ENCODE measurements at places on chromosomes 1 and 21.

DNA sequence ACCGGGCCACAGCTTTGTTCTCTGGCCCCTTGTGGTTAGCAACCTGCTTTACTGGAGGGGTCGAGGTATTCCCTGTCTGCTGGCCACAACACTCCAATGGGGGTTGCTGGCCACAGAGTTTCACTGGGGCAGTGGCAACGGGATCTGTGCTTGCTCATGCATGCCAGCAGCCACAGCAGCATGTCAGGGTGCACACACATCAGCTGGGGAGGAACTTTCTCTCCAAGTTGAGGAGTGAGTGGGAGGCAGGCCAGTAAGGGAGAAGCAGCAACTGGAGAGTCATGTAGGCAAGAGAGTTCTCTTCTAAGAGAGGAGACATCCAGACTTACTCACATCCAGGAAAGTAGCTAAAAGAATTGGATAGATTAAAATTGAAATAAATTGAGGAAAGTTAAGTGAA lies 38.0 kb downstream of the SAMD13 start:
- DNase-seq: no peak

DNA sequence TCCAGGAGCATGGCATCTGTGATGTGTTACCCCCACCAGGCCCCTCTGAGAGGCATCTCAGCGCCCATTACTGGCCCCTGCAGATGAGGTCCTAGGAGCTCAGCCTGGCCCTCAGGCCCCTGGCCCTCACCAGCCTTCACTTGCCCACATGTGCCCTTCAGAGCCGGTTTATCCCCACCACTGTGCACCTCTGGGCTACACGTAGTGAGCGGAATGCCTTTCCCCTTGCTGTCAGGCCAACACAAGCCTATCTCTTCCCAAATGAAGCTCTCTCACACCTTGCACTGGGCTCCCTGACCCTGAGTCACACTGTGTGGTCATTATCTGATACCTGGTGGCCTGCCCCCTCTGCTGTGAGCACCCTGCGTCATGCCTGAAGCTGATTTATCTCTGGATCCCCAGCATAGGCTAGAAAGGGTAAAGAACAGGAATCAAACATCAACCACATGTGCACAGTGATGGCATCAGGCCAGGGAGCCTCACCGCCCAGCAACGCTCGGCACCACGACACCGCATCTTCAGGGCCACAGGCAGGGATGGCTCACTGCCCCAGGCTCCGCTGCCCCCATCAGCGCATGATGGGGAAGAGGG lies 49.1 kb downstream of the GLIS1 start:
- DNase-seq: no peak

DNA sequence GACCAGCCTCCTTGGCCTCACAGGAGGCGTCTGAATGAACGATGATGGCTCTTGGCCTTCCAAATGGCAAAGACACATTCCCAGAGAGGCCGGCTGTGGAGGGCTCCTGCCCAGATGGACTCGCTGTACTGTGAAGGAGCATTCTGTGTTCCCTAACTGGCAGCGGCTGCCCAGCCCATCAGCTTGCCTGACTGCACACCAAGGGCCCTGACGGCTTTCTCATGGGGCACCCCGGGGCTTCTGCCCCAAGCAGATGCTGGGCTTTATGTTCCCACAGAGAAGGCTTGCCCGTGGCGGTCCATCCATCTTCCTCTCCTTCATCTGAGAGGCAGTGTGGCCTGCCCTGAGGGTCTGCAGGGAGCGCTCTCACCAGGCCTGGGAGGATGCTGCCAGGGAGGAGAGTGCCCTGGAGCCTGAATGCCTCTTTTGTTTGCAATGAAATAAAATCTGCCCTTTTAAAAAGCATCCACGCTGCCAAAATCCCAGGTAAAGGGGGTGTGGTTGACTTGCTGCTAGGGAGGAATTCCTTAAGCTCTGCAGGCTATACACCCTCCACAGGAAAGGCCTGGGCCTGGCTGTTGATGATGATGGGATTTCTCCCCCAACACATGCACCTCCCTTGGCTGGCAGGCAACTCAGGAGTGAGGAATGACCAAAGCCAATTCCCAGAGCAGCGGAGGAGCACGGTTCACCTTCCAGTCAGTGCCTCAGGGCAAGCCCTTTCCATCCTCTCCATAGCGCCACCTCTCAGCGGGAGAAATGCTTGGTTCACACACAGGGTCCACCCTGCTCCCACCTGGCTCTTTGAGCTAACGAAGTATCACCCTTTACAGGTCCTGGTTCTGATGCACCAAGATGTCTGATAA lies 84.6 kb upstream of the SSX2IP start:
- no peak for DNase-seq

GRCh38 chr1:156754219-156754618 lies 2.7 kb upstream of the HDGF start:
- no peak for DNase-seq

- no peak for DNase-seq
Observed at GRCh38 chr1:21570528-21570875, 61.3 kb downstream of the ALPL start.

DNA sequence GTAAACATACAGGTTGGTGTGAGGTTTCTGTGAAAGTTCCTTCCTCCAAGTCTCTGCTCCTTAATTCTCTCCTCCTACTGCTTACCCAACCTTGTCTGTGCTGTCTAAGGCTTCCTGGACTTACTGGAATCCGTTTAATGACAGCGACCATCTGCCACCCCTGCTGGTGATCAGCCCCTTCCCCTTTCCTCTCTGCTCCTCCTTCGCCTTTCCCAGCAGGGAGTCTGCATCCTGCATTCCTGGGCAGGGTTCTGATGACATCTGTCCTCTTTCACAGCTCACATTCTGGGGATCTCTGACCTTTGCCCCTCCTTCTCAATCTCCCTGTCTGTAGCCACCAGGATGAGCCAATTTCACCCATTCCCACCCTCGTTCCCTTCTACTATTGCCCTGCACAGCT lies 66.5 kb downstream of the KIRREL1 start:
- no peak for DNase-seq

DNA sequence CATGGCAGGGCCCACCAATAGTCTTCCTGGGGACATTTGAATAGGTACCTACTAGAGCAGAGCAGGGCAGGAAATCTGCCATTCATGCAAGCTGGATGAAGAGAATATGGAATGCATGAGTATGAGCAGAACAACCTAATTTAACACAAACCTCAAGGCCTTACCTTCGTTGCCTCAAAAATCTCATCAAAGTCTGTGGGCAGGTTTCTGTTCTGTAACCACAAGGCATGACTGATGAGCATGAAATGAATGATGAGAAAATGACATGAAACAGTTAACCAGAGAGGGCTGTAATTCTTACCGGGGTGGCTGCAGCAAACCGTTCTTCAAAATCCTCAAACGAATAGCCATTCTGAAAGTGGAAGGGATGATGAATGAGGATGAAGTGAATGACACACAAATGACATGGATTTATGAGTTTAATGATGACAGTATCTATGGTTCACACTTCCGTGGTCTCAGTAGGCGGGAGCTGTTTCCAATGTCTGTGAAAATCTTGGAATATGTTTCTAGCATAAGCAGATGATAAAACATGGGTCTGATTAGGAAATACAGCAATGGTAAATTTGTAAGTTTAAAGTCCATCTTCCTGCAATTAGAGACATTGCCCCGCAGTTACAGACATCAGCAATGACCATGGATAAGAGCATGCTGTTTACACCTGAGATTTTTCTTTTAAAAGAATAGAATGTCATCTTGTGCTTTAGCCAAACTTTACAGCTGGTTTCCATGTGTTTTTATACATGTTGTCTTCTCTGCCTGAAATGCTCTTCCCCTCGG lies 67.6 kb upstream of the C8B start:
- no peak for DNase-seq

- DNase-seq: no peak
Observed at GRCh38 chr1:226438007-226438406, 30.1 kb upstream of the PARP1 start.

DNA sequence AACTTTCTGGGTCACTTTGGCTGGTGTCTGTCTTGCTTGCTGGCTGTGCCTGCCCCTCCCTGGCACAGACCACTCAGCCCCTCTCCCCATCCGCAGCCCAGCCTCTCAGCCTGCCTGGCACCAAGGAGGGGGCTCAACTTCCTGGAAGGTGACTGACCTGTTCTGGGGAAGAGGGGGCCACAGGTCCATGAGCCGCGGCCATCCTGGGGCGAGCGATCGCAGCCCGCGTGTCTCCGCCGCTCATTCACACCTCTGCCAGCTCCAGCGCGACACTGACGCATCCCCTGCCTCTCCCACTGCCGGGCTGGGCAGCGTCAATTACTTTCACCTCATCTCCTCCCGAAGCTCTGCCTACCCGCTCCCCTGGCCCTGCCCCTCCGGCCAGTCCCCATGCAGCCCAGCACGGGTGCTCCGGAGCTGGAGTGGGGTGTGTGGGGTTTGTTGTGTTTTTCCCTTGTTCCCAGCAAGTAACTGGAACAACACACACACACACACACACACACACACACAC lies 14.3 kb downstream of the SLC6A9 start:
- no peak for DNase-seq

DNA sequence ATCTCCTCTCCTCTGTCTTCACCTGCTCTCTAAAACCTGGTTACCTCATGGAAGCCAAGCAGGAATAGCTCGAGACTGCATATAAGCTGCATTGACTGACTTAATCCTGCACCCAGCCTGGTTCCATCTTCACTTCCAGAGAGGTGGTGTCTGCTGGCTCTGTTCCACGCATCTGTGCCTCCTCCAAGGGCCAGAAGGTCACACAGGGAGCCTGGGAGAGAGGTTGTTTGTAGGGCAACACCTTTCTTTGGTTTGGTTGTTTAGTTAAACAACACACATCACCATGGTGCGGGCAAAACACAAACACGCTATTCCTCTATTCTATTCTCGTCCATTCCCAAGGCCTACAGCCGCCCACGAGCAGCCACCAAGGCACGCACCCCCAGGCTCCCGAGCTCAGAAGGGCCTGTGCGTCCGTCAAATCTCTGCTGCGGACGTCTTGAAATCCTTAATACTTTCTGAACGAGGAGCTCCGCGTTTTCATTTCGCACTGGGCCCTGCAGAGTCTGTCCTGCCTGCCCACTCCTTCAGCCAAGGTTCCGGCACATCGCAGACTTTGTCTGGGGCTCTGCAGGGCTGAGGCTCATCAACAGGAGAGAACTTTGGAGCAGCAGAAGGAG lies 116.2 kb downstream of the RIPK4 start:
- DNase-seq: no peak

- no peak for DNase-seq
Observed at GRCh38 chr1:168136709-168137514, at the start of gene GPR161. Gene GPR161, minus strand, starts transcription at chr1:168136930. Its CDS starts 32,080 bp downstream, at chr1:168104850.

DNA sequence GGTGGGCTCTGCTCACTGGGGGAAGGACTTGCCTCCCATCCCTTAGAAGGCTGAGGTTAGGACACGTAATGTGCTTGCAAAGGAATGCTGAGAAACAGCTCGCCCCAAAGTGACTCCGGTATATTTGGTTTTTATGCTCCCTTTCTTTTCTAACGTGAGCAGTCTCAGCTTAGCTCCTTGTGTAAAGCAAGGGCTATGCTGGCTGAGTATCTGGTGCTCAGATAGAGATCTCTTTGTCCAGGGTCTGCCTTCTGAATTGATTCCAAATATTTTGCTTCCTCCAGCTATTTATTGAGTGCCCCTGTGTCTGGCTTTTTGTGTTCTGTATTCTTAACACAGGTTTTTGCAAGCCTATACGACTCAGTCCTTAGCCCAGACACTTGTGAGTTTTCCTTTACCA lies 94.5 kb upstream of the ARTN start:
- DNase-seq: no peak

DNA sequence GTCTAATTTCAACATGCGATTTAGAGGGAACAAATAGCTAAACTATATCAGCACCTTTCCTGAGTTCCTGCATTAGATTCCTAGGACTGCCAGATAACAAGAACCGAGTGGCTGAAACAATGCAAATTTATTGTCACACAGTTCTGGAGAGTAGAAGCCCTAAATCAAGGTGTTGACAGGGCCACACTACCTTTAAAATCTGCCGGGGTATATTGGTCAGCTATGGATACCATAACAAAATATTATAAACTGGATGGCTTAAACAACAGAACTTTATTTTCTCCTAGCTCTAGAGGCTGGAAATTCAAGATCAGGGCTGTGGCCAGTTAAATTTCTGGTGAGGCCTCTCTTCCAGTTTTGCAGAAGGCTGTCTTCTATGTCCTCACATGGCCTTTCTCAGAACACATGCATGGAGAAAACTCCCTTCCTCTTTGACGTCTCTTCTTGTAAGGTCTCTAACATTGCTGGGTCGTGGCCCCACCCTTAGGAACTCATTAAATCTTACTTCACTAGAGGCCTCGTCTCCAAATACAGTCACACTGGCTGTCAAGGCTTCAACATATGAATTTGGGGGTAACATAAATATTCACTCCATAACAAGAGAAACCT lies 144.3 kb downstream of the FCRL5 start:
- DNase-seq: no peak

GRCh38 chr1:112244131-112244530 lies 151.9 kb upstream of the CTTNBP2NL start:
- no peak for DNase-seq

DNA sequence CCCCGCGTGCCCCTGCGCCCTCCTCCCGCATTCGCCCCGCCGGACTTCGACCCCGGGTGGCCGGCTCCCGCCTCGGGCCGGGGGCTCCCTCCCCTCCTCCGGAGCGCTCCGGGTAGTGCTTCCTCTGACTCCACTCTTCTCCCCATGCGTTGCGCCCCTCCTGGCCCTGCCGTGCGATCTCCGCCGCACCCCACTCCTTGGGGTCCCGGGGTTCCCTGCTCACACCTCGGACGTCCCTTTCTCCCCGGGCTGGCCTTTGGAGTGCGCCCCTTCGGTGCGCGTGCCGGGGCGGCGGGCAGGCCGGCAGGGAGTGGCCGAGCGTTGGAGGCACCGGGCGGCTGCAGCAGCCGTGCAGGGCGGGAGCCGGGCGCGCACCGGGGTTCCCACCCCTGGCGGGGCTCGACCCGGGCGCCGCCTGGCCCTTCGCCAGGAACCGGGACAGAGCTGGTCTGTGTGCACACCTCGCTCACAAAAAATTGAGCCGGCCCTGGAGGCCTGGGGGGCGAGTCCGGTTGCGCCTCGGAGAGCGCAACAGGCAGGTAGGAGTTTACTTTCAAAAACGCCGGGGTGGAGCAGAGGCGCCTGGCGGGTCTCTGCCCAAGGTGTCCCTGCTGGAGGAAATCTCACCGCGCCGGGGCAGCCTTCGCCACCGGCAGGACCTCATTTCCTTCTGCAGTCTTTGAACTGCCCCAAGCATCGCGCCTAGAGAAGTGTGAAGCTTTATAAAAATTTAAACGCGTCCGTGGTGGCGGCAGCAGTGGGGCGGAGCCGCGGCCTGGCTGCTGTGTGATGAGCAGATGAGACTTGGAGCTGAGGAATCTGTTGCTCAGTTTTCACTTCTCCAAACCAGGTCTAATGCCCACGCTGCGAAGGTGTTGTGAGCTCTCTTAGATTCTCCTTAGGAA lies 650 bp downstream of the VANGL1 start:
- no peak for DNase-seq

- no peak for DNase-seq
Observed at GRCh38 chr1:164967300-164967699, 389.2 kb downstream of the LMX1A start.

- no peak for DNase-seq
Observed at GRCh38 chr21:24832961-24833360, 774.3 kb downstream of the MRPL39 start.

DNA sequence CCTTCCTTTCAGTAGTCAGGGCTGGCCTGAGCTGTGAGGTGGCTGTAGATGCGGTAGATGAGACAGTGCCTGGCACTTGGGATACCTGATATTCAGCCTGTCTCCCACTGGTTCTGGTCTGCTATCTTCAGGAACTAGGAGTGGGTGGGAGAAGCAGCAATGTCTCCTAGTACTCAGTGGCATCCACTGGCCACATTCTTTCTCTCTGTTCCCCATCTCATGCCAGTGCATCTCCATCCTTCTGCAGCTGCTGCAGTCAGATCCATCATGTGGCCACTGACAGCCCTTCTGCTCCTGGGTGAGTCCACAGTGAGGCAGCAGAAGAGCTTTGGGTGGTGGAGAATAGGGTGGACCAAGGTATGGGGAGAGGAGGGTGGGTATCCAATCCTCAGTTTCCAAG lies 1.1 kb downstream of the FCRLB start:
- DNase-seq: no peak

Measured in stimulated activated CD8-positive, alpha-beta memory T cell treated with anti-CD3 and anti-CD28 coated beads, Interleukin-4, amount 100 ng/mL, for 1 hour (primary cell).